ENCODE measurements at places on chromosomes 3 and 15. TPM values are rescaled to one million over a fixed set of nuclear protein-coding genes. Genes with fewer than 3 reads are reported as not detected.

Gene XYLB
- total RNA-seq, result 3.4 TPM

Gene LTK
- total RNA-seq, result 0.17 TPM

Gene TIMP4
- total RNA-seq, result not detected

Gene TRH
- not detected for total RNA-seq

Gene MYO5C
- total RNA-seq, result 3.4 TPM

All from activated naive CD4-positive, alpha-beta T cell treated with anti-CD3 and anti-CD28 coated beads, Interleukin-2, amount 10 ng/mL, durations not matched to agents 5 hours and 36 hours (primary cell).